ENCODE measurements at places on chromosomes 3 and 15. TPM values are rescaled to one million over a fixed set of nuclear protein-coding genes. Genes with fewer than 3 reads are reported as not detected.

DNA sequence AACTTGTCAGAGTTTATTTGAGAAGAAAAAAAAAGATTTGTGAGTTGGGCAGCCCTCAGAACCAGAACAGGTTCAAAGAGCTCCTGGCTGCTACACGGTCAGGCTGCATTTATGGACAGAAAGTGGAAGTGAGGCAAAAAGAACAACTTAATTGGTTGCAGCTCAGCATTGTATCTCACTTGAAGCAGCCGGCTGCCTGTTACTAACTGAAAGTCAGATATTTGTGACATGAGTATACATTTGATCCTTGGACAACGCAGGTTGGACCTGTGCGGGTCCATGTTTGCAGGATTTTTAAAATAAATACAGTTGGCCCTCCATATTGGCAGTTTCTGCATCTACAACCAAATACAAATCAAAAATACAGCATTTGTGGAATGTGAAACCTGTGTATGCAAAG is 7.5 kb upstream of the ALDH1L1 start:
- no peaks in the 10 kb centered on the region for H3K4me1 ChIP-seq
- H3K4me3 ChIP-seq, result no peak overlapping the region
- peaks cover 2% of the 10 kb centered on the region for H3K27me3 ChIP-seq
- DNase-seq, result no peak

DNA sequence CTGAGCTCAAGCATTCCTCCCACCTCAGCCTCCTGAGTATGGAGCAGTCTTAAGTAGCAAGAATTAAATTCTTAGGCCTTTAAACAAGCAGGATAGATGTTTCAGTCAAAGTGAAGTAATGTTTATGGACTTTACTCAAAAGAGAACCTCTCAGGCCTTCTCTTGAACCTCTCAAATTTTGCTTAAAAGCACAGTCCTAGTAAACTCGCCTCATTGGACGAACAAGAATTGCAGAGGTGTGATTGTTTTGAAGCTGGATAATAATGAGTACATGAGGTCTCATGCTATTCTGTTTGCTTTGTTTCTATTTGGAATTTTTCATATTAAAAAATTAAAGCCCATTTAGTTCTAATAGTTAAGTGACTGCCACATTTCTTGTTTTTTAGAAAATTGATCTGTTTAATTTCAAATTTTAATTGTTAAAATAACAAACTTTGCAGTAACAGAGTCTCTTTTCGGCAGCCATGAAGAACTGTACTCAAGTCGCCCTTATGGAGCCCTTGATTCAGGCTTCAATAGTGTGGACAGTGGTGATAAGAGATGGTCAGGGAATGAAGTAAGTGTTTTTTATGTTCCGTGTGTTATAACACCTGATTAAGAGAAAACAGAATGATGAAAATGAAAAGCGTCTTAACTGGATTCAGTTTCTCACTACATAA is 39.4 kb downstream of the LRCH3 start:
- H3K4me1 ChIP-seq, result peaks cover 5% of the 10 kb centered on the region
- no peak overlapping the region for H3K4me3 ChIP-seq
- H3K27me3 ChIP-seq, result no peaks in the 10 kb centered on the region
- H3K27ac ChIP-seq, result no peak overlapping the region
- H3K36me3 ChIP-seq, result peaks cover 65% of the 10 kb centered on the region
- no peak for DNase-seq

GRCh38 chr3:12197475-12197874 is 38.8 kb upstream of the TIMP4 start:
- H3K27me3 ChIP-seq, result no peaks in the 10 kb centered on the region
- DNase-seq, result no peak
- H3K4me1 ChIP-seq, result peaks cover 60% of the 10 kb centered on the region
- H3K4me3 ChIP-seq, result no peak overlapping the region
- H3K36me3 ChIP-seq, result no peaks in the 10 kb centered on the region

DNA sequence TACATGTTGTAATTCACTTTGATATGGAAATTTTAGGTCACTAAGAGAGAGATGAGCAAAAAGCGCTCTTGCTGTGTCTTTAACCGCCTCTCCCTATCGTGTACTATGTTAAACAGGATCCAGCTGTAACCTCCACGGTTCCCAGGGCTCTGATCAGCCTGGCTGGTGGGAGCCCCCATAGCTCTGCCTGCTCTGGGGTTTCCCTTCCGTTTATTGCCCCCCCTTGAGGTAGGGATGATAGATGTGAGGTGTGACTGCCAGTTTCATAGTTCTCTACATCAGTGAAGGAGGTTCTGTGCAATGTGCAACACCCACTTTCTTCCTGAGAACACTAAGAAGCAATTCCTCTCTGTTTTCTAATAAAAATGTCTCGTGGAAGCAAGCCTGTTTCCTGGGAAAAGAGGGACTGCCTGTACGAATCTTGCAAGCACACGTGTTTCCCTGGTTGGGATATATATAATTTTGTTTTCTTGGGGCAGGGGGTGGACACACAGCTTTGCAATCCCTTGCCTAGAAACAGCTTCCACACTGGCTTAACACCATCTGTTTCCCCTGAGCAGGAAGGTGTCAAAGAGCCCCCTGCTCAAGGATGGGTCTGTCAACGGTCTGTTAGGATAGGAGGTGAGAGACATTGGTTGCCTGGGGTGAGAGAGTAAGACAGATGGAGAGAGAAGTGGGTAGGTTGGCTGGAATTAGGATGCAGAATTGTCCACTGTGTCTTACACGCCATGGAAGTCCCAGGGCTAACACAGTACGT is 23.8 kb downstream of the CORO2B start:
- DNase-seq, result no peak
- no peak overlapping the region for H3K27ac ChIP-seq
- no peaks in the 10 kb centered on the region for H3K4me1 ChIP-seq
- H3K36me3 ChIP-seq, result no peaks in the 10 kb centered on the region

GRCh38 chr3:141878817-141879216 is 2.4 kb downstream of the ATP1B3 start:
- no peak overlapping the region for H3K27ac ChIP-seq
- H3K36me3 ChIP-seq, result peaks cover 55% of the 10 kb centered on the region
- peak overlapping the region; percentile 92 for H3K4me3 ChIP-seq
- DNase-seq, result no peak
- H3K27me3 ChIP-seq, result no peaks in the 10 kb centered on the region

DNA sequence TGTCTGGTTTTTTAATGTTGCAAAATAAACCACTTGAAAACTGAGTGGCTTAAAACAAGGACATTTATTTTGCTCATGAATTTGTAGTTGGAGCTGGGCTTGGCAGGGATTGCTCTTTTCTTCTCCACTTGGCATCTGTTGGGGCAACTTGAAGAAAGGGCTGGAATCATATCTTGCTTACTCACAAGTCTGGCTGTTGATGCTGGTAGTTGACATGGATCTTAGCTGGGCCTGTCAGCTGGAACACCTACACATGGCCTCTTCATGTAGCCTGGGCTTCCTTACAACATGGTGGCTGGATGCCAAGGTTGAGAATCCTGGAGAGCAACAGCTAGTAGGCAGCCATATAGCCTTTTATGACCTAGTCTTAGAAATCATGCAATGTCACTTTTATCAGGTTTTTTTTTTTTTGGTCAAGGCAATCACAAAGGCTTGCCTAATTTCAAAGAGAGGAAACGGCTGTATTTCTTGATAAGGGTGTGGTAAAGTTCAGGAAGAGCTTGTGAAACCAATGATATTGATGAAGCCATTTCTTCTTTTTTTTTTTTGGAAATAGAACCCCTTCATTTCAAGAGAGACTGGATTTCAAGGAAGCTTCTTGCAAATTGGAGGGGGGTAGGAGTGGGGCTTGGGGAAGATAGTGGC is 262.1 kb downstream of the IL20RB start:
- no peaks in the 10 kb centered on the region for H3K4me1 ChIP-seq
- DNase-seq, result no peak
- no peak overlapping the region for H3K4me3 ChIP-seq
- H3K27me3 ChIP-seq, result no peaks in the 10 kb centered on the region

DNA sequence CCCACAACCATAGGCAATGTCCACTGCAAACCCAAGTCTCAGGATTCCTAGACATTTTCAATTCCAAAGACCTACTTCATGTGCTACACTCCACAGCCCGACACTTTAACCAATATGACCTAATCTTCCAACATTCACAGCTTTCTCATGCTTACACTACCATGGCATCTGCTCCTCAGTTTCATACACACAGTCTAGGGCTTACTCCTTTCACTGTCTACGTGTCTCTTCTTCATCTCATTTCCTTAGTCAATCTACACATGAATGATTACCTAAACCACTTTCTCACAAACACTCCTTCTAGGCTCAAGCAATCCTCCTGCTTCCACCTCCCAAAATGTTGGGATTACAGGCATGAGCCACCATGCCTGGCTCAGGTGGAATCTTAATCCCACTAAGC is 106.3 kb downstream of the STAG1 start:
- no peak for DNase-seq
- peaks cover 10% of the 10 kb centered on the region for H3K36me3 ChIP-seq
- H3K4me3 ChIP-seq, result no peak overlapping the region
- no peaks in the 10 kb centered on the region for H3K27me3 ChIP-seq
- peaks cover 15% of the 10 kb centered on the region for H3K4me1 ChIP-seq
- no peak overlapping the region for H3K27ac ChIP-seq

- no peak overlapping the region for H3K27ac ChIP-seq
- no peak overlapping the region for H3K4me3 ChIP-seq
- H3K4me1 ChIP-seq, result no peaks in the 10 kb centered on the region
- H3K36me3 ChIP-seq, result no peaks in the 10 kb centered on the region
- H3K27me3 ChIP-seq, result no peaks in the 10 kb centered on the region
These were observed 124.0 kb downstream of the NR1D2 start for GRCh38 chr3:24069045-24069444.

GRCh38 chr3:129758306-129758705 is 135.2 kb downstream of the TMCC1 start:
- H3K4me3 ChIP-seq, result no peak overlapping the region
- DNase-seq, result no peak
- H3K27ac ChIP-seq, result no peak overlapping the region

GRCh38 chr3:119011528-119011927 is 23.1 kb downstream of the IGSF11 start:
- H3K4me1 ChIP-seq, result no peaks in the 10 kb centered on the region
- no peak overlapping the region for H3K27ac ChIP-seq
- peaks cover 2% of the 10 kb centered on the region for H3K27me3 ChIP-seq
- no peak overlapping the region for H3K4me3 ChIP-seq
- no peak for DNase-seq

DNA sequence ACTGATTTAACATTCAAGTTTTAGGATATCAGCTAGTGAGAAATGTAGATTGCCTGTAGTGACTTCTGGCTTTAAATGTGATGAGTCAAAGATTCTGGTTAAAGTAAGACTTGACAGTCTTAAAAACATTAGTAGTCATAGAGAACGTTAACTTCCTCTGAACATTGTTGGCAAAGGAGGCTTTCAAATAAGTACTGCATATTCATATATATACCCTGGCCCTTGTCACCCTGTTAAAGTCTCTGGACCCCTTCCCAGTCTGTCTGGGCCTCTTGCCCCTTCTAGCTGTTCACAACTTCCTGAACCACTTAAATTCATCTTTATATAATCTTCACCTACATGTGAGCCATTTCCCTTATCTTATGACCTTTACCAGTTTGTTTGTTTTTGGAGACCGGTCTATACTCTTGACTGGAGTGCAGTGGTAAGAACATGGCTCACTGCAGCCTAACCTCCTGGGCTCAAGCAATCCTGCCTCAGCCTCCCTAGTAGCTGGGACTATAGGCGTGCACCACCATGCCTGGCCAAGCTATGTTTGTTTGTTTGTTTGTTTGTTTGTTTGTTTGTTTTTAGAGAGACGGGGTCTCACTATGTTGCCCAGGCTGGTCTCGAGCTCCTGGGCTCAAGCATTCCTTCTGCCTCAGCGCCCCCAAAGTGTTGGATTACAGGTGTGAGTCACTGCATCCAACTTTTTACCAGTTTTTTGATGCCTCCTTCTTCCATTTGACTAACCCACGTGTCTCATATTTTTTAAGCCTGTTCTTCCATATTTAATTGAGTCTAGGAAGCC is 64.4 kb upstream of the CRTC3 start:
- peaks cover 76% of the 10 kb centered on the region for H3K36me3 ChIP-seq
- no peak overlapping the region for H3K4me3 ChIP-seq

GRCh38 chr3:185754920-185755319 is 69.9 kb downstream of the IGF2BP2 start:
- H3K27me3 ChIP-seq, result peaks cover 9% of the 10 kb centered on the region
- no peaks in the 10 kb centered on the region for H3K4me1 ChIP-seq
- no peaks in the 10 kb centered on the region for H3K36me3 ChIP-seq

GRCh38 chr15:41811432-41812195 is 16.3 kb upstream of the JMJD7 start:
- H3K27me3 ChIP-seq, result no peaks in the 10 kb centered on the region
- peak; percentile 59 for DNase-seq
- peaks cover 13% of the 10 kb centered on the region for H3K36me3 ChIP-seq
- H3K27ac ChIP-seq, result peak overlapping the region; percentile 36

DNA sequence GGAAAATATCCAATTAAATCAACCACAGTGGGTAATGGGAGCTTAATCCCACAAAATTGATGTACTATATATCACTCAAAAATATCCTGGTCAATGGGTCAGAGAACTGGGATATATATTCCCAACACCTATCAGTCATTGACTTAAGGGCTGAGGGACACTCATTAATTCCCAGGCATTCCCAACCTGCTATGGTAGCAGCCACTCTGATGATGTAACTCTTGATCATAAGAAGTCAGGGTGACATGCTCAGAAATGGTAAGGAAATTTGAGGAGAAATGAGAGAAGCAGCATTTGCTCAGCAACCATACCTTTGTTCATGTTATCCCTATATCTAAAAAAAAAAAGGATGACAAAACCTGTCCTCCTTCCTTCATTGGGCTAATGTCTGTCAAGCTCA is 3.1 kb upstream of the PLOD2 start:
- DNase-seq, result no peak
- H3K27me3 ChIP-seq, result peaks cover 49% of the 10 kb centered on the region
- H3K36me3 ChIP-seq, result no peaks in the 10 kb centered on the region
- peaks cover 14% of the 10 kb centered on the region for H3K4me1 ChIP-seq
- H3K4me3 ChIP-seq, result no peak overlapping the region

DNA sequence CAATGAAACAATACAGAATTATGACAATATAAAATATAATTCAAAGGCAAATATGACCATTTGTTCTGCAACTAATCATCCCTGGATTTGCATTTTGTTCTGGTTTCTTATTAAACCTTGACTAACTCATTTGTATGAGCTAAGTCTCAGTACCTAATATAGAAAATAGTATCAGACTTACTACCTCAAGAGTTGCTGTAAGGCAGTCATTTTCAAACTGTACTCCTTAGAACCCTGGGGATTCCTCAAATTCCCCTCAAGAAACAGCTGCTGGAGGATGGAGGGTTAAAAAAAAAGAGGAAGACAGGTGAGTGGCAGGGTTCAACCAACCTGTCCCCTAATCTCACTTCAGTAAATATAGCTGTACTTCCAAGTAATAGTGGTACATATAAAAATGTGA is 11.1 kb downstream of the ZBTB11 start:
- no peaks in the 10 kb centered on the region for H3K27me3 ChIP-seq
- peaks cover under 1% of the 10 kb centered on the region for H3K4me1 ChIP-seq
- H3K36me3 ChIP-seq, result peaks cover 64% of the 10 kb centered on the region

- no peak for DNase-seq
- peaks cover 5% of the 10 kb centered on the region for H3K27me3 ChIP-seq
- H3K36me3 ChIP-seq, result no peaks in the 10 kb centered on the region
These were observed 381.5 kb upstream of the DPPA4 start for GRCh38 chr3:109718850-109719249.

NAALADL2 gene
- not detected for total RNA-seq

PCLAF gene
- 59.9 TPM for total RNA-seq

SERPINI1 gene
- total RNA-seq, result 0.71 TPM

LRRC3B gene
- total RNA-seq, result not detected

Data from activated T-helper 2 cell treated with anti-CD3 and anti-CD28 coated beads, Interferon-gamma antibody, Interleukin-2, Interleukin-4, amounts not matched to agents 10 μg/mL and 5 μg/mL and 100 μg/mL, durations not matched to agents 14 hours and 24 hours and 36 hours (primary cell).